ENCODE measurements at places on chromosomes 4 and X.

DNA sequence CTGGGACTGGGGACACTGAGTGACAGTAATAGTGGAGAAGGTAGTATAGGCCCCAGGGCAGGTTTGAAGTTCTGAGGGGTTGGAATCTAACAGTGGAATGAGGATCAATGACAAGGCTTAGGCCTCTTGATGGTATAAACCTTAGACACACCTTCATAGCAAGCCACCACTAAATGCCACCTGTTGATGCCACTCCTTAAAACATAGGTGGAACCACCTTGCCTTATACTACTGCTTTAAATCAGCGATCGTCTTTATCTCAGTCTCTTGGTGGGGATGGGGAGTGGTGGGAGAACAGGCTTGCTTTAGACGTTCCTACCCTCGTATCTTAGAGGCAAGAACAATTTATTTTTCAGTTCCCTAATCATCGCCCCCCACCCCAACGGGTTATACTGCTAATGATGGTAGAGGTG is 1.2 kb downstream of the RAB33B start:
- no peaks in the 10 kb centered on the region for H3K27me3 ChIP-seq
- H3K27ac ChIP-seq, result no peak overlapping the region
- H3K4me3 ChIP-seq, result peak overlapping the region; percentile 96
- peaks cover 2% of the 10 kb centered on the region for H3K36me3 ChIP-seq
- DNase-seq, result no peak
- peaks cover 68% of the 10 kb centered on the region for H3K4me1 ChIP-seq

- DNase-seq, result no peak
- 0 out of 2 replicates have a peak overlapping the region, but pooled peaks have one; percentile 62 for H3K27ac ChIP-seq
- peaks cover 11% of the 10 kb centered on the region for H3K36me3 ChIP-seq
- H3K4me3 ChIP-seq, result no peak overlapping the region
- peaks cover 21% of the 10 kb centered on the region for H3K4me1 ChIP-seq
These were observed 215.1 kb downstream of the DCHS2 start for GRCh38 chr4:154276496-154276895.

- H3K36me3 ChIP-seq, result no peaks in the 10 kb centered on the region
- H3K27me3 ChIP-seq, result peaks cover 13% of the 10 kb centered on the region
- peak overlapping the region; percentile 99 for H3K27ac ChIP-seq
- H3K4me1 ChIP-seq, result peaks cover 48% of the 10 kb centered on the region
- peak overlapping the region; percentile 83 for H3K4me3 ChIP-seq
These were observed 2.6 kb upstream of the APBB2 start for GRCh38 chr4:41217020-41217333.

- H3K27me3 ChIP-seq, result no peaks in the 10 kb centered on the region
- no peak overlapping the region for H3K27ac ChIP-seq
- no peak overlapping the region for H3K4me3 ChIP-seq
- no peak for DNase-seq
- H3K36me3 ChIP-seq, result peaks cover 55% of the 10 kb centered on the region
These were observed 76.7 kb upstream of the HS3ST1 start for GRCh38 chr4:11505221-11505971.

- H3K27ac ChIP-seq, result no peak overlapping the region
- H3K4me1 ChIP-seq, result peaks cover 7% of the 10 kb centered on the region
- no peak for DNase-seq
- no peaks in the 10 kb centered on the region for H3K36me3 ChIP-seq
- H3K27me3 ChIP-seq, result no peaks in the 10 kb centered on the region
- no peak overlapping the region for H3K4me3 ChIP-seq
These were observed 4.8 kb upstream of the DAPP1 start for GRCh38 chr4:99811850-99812249.

- H3K27me3 ChIP-seq, result no peaks in the 10 kb centered on the region
- H3K4me3 ChIP-seq, result no peak overlapping the region
- no peak for DNase-seq
- no peak overlapping the region for H3K27ac ChIP-seq
These were observed 18.3 kb upstream of the EIF1AX start for GRCh38 chrX:20159797-20160385.

- DNase-seq, result no peak
- H3K4me3 ChIP-seq, result no peak overlapping the region
- no peaks in the 10 kb centered on the region for H3K36me3 ChIP-seq
- H3K4me1 ChIP-seq, result peaks cover 3% of the 10 kb centered on the region
- no peaks in the 10 kb centered on the region for H3K27me3 ChIP-seq
These were observed 50.0 kb downstream of the SLC7A11 start for GRCh38 chr4:138192113-138192512.

DNA sequence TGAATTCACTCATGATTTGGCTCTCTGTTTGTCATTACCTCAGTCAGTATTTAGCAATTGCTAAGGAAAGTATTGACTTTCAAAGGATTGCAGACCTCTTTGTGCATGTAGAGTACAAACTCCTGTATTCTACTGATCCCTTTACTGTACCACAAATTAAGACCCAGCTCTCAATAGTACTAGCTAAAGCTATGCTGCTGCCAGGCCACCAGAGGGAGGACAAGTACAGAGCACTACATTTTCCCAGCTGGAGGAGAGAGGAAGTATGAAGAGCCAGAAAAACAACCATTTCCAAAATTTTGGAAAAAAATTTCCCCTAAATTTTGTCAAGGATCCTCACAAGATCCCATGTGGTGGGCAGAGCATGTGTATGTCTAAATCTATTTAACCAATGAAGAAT is 175.0 kb upstream of the MTMR8 start:
- no peaks in the 10 kb centered on the region for H3K27me3 ChIP-seq
- H3K27ac ChIP-seq, result peak overlapping the region; percentile 48
- DNase-seq, result peak; percentile 12
- H3K4me3 ChIP-seq, result no peak overlapping the region

- H3K27ac ChIP-seq, result no peak overlapping the region
- H3K4me3 ChIP-seq, result no peak overlapping the region
- no peak for DNase-seq
- no peaks in the 10 kb centered on the region for H3K27me3 ChIP-seq
These were observed 23.0 kb upstream of the OTUD4 start for GRCh38 chr4:145203410-145203809.

- H3K4me1 ChIP-seq, result peaks cover 47% of the 10 kb centered on the region
- peak overlapping the region; percentile 55 for H3K4me3 ChIP-seq
- H3K36me3 ChIP-seq, result no peaks in the 10 kb centered on the region
- no peaks in the 10 kb centered on the region for H3K27me3 ChIP-seq
These were observed 348.5 kb downstream of the MID1IP1 start for GRCh38 chrX:39149761-39150160.

GRCh38 chrX:100928660-100929613 is at the start of gene XKRX:
Gene XKRX (minus strand): TSS chrX:100928917. CDS start chrX:100928304, 613 bp downstream.
- H3K27me3 ChIP-seq, result peaks cover 18% of the 10 kb centered on the region
- peak within 1 kb of the TSS; percentile 84 for H3K4me3 ChIP-seq
- DNase-seq, result peak; percentile 80

GRCh38 chr4:139036885-139037284 is 21.3 kb downstream of the NOCT start:
- no peak for DNase-seq
- H3K4me3 ChIP-seq, result no peak overlapping the region

DNA sequence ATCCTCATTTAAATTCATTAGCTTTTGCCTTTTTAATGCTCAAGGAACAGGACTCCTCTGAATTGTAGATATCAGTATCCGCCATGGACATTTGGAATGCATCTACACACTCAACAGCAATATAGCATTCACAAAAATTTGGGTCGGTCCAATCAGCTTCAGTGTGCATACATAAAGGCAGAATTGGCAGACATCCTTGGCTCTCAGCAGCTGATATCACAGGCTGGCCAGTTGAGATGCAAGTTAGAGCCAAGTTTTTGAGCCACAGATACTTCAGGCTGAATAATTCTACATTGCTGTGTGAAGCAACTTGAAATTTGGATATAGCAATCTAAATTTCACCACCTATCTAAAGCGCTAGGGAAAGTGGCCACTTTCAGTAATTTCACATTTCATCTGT is 821.1 kb downstream of the PCDH19 start:
- H3K4me3 ChIP-seq, result no peak overlapping the region
- no peaks in the 10 kb centered on the region for H3K36me3 ChIP-seq

DNA sequence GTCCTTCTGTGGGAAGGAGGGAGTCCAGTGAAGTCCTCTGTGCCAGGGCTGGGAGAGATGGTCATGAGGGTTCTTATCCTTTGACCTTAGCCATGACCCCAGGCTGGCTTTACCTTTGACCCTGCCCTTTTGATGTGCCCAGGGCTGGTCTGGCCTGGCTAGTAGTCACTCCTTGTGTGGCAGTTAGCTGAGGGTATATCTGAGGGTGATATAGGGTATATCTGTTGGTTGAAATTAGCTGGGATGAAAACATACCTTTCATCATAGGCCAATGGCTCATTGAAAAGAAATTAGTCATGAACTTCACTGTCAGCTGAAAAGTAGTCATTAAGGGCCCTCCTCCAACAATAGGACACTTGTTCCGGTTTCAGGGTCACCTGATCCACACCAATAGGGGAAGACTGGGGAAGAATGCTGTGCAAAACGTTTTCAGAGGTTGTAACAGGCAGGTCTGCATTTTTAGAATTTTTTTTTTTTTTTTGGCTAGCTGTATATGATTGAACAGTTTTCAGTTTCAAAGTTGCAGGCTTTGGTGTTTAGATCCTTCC is 74.6 kb upstream of the STOX2 start:
- no peak for DNase-seq
- H3K27me3 ChIP-seq, result no peaks in the 10 kb centered on the region
- H3K36me3 ChIP-seq, result no peaks in the 10 kb centered on the region
- no peak overlapping the region for H3K4me3 ChIP-seq
- H3K4me1 ChIP-seq, result peaks cover 22% of the 10 kb centered on the region
- no peak overlapping the region for H3K27ac ChIP-seq

- no peaks in the 10 kb centered on the region for H3K27me3 ChIP-seq
- DNase-seq, result no peak
- no peak overlapping the region for H3K4me3 ChIP-seq
- H3K27ac ChIP-seq, result no peak overlapping the region
These were observed 48.2 kb upstream of the H2AZ1 start for GRCh38 chr4:99998062-99998867.
